ENCODE measurements at places on chromosomes 3 and 15.
A peak's percentile ranks its signal among the peaks of the same experiment; 100 is the strongest.

- no peak for DNase-seq
These were observed 374.7 kb downstream of the VPS13C start for GRCh38 chr15:61685534-61685933.

GRCh38 chr15:57054204-57054750 is 135.8 kb downstream of the TCF12 start:
- DNase-seq = no peak

- DNase-seq = no peak
These were observed 301.1 kb downstream of the SHQ1 start for GRCh38 chr3:72547183-72547582.

DNA sequence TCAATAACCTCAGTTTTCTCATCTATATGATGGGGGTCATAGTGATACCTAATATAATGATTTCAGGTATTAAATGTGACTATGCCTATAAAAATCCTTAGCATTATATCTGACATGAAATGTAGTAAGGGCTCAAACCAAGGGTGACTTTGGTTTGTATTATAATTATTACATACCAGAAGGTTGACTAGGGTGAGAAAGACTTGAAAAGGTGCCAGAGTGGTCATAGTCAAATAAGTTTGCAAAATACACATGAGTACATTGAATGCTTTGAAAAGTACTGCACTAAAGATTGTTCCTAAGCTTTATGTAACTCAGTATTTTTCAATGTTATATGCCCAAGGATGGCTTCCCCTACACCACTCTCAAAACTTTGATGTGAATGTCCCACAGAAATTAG is 297.2 kb downstream of the ARPP21 start:
- no peak for DNase-seq

DNA sequence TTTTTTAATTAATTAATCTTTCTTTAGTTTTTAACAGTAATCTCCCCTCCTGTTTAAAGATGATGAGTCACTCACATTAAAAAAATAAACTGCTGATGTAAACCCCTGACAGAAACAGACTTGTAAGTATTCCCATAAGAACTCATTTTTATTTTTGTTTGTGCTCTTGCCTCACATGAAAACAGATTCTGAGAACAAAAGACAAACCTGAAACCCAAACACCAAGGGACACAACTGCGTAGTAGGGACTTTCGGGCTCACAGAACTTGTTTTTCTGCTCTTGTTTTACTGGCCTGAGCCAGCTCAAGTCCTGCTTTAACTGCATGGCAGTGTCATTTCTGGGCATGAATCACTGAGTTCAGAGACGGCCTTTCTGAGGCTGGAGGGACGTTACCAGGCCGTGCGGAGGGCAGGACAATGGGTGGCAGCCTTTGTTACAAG is 600.8 kb downstream of the FOXP1 start:
- no peak for DNase-seq

GRCh38 chr15:36359286-36359685 is 220.1 kb upstream of the CDIN1 start:
- DNase-seq = no peak

DNA sequence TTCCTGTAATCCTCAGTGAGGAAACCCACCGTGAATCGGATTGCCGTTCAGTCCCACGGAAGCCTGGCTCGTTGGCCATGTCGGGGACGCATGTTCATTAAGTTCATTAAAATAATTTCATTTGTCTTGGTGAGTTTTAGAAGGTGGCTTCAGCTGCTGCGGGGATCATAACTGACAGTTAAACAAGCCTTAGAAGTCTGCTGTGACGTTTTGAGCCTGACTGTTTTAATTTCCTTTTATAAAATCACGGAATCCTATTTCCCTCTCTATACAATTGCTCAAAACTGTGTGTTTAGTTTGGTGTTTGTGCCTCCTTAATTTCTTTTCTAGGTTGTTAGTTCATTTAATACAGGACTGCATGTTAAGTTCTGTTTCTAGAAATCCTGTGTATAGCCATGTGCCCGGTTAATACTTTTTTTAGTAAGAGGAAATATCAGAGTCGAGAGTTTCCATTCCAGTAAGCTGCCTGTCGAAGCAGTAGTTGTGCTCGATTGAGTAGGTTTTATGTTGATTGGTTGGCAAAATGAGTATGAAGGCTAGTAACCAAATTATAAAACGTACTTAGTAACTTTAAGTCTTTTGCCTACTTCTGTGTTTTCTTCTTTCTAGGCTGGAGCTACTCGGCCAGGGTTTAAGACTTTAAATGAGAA is 705 bp downstream of the NIPA2 start:
- no peak for DNase-seq

GRCh38 chr3:50264383-50264963 is 4.5 kb upstream of the SEMA3B start:
- DNase-seq = peak; percentile 98

GRCh38 chr3:43079536-43080332 is 26.1 kb downstream of the POMGNT2 start:
- no peak for DNase-seq

DNA sequence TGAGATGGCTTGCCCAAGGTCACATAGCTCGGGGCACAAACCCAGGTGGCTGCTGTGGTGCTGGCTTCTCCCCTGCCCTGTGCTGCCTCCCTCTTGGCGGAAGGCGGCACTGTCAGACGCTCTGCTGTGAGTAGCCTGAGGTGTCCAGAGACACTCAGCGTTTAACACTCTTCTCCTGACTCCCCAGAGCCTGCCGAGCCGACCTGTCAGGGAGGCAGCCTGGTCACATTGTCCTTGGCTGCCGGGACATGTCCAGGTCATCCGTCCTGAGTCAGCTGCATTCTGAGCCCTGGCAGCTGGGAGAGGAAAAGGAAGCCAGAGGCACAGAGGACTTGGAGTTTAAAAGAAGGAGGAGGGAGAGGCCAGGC is 4.7 kb downstream of the LMAN1L start:
- peak; percentile 76 for DNase-seq

GRCh38 chr3:197407526-197407925 is 109.1 kb upstream of the DLG1 start:
- DNase-seq = no peak

DNA sequence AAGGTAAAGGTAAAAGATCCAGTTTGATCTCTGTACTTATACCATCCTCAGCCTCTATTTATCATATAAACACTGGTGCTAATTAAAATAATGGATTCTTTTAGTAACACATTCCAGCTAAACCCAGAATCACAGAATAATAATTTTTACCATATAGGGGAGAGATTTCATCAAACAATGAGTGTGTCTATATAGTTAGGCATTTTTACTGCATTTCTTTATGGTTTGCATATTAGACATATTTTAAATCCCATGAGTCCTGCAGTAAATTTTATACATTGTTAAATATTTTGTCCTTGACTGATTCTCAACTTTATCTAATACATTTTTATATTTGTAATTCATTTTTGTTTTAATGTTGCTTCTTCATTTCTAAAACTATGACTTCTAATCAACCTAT is 323.7 kb upstream of the AGTR1 start:
- DNase-seq = no peak

DNA sequence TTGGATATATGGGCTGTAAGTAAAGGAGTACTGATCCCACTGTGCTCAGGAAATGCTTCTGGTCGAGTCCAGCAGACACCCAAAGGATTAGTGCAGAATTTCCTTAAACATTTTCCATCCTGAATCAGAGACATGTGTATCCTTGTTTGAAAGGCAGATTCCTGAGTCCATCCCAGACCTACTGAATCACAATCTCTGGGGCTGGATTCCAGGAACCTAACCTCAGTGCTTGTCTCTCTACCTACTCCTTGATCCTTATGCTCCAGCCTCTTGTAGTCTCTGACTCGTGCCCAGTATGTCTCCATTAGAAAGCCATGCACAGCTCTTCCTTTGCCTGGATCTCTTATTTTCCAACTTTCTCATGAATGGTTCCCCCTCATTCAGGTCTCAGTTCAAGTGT is 585.8 kb downstream of the NLGN1 start:
- DNase-seq = no peak

- peak; percentile 35 for DNase-seq
These were observed 402.1 kb downstream of the CADM2 start for GRCh38 chr3:85360742-85361387.

GRCh38 chr15:89125088-89125826 is 37.0 kb downstream of the ABHD2 start:
- no peak for DNase-seq

- DNase-seq = no peak
These were observed 56.3 kb downstream of the TNFAIP8L3 start for GRCh38 chr15:51038162-51038973.

DNA sequence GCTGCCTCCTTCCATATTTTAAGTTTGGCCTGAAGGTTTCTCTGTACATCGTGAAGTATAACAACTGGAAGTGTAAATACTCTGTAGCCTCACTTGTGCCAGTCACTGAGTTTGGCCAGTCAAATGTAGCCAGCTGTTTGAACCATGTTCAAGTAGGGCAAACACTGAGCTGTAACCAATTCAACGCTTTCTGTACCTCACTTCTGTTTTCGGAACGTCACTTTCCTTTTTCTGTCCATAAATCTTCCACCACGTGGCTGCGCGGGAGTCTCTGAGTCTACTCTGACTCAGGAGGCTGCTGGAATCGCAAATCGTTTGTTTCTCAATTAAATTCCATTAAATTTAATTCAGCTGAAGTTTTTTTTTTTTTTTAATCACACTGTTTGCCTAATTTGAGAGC is 88.8 kb upstream of the RARB start:
- DNase-seq = no peak

GRCh38 chr3:131038326-131038725 is 11.6 kb downstream of the NEK11 start:
- DNase-seq = no peak

DNA sequence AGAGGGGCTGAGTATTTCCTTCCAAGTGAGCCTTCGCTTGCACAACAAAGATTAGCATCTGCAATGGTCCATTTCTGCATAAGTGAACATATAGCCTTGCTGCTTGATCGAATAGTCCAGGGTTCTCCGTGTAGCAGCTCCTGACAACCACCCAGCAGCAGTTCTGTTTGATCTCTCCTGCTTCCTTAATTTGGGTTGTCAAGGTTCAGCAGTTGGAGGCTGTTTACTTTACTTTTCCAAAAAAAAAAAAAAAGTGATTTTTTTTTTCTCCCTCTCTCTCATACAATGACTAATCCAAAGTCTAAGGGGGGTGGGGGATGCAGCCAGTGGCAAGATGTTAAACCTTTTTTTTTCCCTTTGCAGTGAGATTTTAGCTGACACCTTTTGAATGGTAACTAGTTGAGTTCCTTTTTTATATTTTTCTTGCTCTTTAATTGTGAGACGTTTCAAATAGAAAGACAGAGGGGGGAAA is 3.6 kb downstream of the FOXP1 start:
- no peak for DNase-seq

GRCh38 chr3:8856721-8857120 is 87.3 kb upstream of the OXTR start:
- DNase-seq = no peak

DNA sequence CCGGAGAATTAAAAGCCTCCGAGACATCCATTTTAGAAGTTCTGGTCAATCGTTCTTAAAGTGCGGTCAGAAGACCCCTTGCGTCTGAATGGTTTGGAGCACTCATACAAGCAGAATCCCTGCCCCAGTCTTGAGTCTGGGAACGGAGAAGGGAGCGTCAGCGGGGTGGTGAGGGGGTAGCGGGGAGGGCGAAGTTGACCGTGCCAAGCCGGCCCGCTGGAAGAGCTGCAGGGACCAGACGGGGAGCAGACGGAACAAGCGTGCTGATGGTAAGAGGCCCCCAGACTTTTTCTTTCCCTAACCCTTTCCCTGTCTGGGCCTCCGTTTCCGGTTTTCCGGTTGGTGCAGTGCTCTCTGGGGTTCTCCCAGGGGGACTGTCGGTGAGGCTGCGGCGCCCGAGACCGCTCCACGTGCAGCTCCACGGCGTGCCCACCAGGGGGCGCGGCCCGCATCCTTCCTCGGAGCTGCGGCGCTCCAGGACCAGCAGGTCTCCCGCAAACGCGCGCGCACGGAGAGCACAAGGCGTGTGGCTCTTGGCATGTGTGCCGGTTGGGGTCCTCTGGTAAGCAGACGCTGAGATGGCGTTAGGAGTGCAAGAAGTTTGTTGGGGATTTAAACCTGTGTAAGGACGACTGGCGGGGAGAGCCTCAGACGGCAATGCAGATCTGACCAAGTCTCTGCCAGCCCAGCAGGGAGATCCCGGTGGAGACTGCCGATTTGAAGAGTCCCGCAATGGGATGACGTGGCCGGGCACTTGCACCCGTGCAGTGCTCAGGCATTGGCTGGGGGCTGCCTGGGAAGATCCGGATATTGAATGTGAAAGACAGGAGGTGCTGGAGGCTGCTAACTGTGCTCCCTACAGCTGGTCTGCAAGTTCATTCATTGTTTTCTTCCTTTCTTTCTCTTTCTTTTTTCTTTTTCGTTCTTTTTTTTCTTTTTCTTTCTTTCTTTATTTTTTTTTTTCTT is 19.2 kb upstream of the CORO2B start:
- peak; percentile 95 for DNase-seq

DNA sequence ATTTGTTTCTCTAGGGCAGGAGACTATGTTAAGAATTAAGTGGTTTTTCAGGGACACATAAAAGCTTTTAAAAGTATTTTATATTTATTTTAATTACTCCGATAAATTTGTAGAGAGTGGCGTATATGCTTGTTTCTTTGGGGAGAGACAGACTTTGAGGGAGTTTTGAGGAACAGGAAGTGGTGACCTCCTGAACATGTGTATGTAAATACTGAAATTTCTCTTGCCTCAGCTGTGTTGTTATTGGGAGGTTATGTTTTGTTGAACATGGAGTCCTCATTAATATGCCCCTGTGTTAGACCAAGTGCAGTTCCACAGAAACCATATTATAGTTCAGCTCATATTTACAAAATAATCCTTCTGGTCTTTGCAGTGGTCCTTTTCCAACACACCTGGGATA is 41.8 kb upstream of the UTS2B start:
- DNase-seq = no peak

- DNase-seq = no peak
These were observed 26.8 kb downstream of the CCRL2 start for GRCh38 chr3:46433841-46434240.

- no peak for DNase-seq
These were observed 6.7 kb downstream of the CCR5AS start for GRCh38 chr3:46400000-46400734.

DNA sequence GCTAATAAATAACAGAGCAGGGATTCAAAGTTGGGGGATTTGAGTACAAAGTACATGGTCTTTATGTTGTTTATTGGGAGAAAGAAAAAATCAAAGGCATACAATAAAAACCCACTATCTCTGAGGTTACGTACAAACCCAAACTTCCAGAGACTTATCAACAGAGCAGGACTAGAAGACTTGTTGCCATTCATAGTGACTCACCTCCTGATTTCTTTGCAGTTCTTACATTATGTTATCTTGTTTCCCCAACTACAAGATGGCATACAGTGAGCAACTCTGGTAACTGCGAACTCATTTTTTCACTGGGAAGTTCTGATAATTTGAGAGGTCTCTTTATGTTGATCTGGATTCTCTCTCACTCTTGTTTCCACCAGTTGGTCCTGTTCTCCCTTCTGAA is 80.6 kb upstream of the ETV5 start:
- no peak for DNase-seq

GRCh38 chr3:41652931-41653330 is 309.0 kb downstream of the ULK4 start:
- DNase-seq = peak; percentile 21

GRCh38 chr15:52466134-52466701 is 62.5 kb downstream of the MYO5A start:
- DNase-seq = peak; percentile 67

- peak; percentile 98 for DNase-seq
These were observed at the start of gene IQGAP1 for GRCh38 chr15:90387534-90388461. Gene IQGAP1 (plus strand): TSS chr15:90388242. CDS start chr15:90388342, 100 bp downstream.

Data from H7 (cell line).